ENCODE measurements at places on chromosomes 1 and 21.

DNA sequence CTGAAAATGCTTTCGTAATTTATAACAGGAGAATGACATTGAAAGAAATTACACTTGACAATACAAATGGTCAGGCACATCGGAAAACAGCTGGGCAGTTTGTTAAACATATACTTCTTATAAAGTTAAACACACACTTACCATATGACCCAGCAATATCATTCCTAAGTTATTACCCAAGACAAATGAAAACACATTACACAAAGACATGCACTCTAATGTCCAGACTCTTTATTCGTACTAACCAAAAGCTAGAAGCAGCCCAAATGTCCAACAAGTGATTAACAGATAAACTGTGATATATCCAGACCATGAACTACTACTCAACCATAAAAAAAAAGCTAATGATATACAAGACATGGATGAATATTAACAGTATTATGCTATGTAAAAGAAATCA lies 8.5 kb downstream of the AKT3 start:
- no peak for DNase-seq

DNA sequence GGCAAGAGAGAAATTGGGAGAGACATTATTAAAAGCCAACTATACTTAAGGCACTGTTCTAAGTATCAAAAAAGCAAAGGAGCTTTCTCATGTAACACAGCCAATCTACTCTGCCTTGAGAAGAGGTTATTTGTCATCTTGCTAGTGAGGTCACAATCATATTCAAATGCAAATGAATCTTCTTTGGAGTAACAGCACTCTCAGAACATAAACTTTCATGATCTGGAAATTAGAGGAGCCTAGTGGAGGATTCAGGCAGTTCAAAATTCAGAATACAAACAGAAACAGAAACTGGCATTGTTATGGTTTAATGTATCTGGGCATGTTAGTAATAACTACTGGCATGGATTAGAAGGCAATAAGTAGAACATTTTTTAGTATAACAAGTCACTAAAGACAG lies 57.4 kb downstream of the ARID4B start:
- peak; percentile 44 for DNase-seq

DNA sequence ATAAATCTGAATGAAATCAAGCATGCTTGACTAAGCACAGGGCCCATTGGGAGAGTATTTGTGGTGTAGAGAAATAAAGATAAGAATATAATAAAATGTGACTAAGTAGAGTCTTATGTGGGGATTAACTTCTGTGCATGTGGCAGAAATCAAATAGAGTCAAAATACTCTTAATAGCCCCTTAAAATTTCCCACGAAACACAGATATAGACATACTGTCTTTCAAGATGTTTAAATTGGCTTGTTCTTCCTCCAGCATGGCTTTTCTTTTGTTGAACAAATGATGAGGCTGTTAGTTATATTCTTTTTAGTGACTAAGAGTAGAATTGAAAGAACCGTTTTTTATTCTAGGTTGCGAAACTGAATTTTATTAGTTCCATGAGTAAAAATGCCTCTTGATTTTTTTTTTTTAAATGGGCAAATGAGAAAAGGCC lies 112.3 kb downstream of the RPS6KC1 start:
- DNase-seq = peak; percentile 8

GRCh38 chr1:2972011-2972878 lies 49.0 kb upstream of the ACTRT2 start:
- DNase-seq = no peak

DNA sequence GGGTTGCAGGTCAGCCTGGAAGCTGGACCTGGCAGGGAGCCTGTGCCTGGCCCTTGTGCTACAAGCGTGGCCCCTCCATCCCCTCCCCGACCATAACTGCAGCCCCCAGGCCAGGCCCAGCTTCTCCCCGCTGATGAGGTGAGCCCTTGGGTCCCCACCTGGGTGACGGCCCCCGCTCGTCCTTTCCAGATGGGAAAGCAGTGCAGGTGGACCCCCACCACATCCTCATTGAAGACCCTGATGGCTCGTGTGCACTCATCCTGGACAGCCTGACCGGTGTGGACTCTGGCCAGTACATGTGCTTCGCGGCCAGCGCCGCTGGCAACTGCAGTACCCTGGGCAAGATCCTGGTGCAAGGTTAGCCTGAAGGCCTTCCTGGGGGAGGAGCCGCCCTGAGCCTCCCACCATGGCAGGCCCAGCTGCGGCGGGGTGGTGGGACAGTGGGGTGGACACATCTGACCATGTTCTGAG lies 56.9 kb downstream of the TRIM11 start:
- no peak for DNase-seq

GRCh38 chr1:57470036-57470435 lies 46.2 kb upstream of the DAB1 start:
- DNase-seq = peak; percentile 27

- DNase-seq = peak; percentile 99
Observed at GRCh38 chr1:117605774-117606648, at the start of gene TENT5C. TSS of gene TENT5C (plus strand) at chr1:117606048. CDS start at chr1:117622869, 16,821 bp downstream.

- peak; percentile 84 for DNase-seq
Observed at GRCh38 chr1:177948336-177948972, 21.4 kb downstream of the SEC16B start.

DNA sequence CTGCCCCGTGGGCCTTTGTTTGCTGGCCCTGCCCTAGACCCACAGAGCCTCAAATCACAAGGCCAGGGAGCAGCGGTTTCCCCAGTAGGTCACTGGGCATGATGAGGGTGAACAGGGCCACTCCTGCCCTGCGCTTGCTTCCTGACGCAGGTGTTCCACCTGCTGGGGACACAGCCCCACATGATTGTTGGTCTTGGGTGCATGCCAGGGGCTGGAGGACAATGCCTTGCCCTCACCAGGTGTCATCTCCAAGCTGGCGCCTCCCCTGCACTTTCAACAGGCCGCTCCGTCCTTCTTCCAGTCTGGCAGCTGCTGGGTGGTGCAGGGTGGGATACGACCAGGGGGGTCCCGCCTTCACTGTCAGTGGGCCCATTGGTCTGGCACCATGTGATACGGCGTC lies 24.3 kb downstream of the IL10RB start:
- no peak for DNase-seq

GRCh38 chr1:166843769-166844596 lies 4.7 kb downstream of the POGK start:
- no peak for DNase-seq

DNA sequence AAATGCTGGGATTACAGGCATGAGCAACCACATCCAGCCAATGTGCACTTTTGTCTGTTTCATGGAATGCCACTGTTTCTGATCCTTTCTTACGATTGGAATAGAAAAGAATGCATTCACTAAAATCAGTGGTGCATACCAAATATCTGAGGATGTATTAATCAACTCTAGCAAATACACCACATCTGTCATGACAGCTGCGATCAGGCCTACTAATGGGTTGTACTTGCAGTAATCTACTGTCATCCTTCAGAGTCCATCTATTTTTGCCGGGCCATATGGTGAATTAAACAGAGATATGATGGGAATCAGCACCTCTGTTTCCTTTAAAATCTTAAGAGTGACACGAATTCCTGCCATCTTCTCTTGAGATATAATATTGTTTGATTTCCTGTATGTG lies 8.5 kb upstream of the USP1 start:
- DNase-seq = no peak

DNA sequence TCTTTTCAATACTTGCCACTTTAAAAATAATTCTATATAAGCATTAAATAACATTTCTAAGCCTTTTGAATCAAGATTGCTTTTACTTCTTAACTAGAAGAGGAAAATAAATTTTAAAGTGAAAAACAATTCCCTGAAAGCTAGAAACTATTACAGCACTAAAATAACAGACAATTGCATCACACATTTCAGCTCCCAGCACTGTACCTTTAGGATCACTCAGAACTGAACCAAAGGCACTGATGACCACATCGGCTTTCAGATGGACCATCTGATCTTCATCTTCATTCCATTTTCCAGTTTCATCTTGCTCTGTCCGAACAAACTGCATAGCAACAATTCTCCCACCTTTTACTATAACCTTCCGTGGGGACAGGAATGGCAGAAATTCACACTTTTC lies 347.3 kb downstream of the DPYD start:
- no peak for DNase-seq

DNA sequence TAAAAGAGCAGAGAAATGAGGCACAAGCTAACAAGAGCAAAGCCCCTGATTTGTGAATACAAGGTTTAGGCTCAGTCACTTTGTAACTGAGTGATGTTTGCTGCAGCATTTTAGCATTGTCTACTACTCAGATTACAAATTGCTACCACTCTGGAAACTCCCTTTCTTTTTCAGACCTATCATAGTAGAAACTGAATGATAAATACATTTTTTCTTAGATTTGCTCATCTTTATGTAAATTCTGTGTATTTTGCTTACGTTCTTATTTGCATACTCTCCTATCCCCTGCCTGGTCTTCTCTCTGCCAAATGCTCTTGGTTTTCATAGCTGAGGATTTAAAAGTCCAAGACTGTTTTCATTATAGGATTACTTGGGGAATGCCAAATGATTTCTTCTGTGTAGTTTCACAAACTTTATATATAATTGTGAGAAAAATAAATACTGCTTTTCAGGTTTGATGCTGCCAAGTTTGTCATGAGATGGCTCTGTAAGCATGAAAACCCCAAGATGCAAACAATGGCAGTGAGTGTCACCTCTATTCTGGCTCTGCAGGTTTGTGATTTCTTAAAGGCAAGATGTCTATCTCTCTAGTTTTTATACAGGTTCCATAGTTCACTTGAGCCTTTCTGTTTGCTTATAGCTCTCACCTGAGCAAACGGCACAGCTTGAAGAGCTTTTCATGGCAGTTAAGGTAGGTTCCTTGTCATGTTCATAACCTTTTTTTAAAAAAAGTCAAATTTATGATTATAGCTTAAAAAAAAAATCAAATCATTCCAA lies 24.7 kb downstream of the ZYG11A start:
- DNase-seq = no peak

DNA sequence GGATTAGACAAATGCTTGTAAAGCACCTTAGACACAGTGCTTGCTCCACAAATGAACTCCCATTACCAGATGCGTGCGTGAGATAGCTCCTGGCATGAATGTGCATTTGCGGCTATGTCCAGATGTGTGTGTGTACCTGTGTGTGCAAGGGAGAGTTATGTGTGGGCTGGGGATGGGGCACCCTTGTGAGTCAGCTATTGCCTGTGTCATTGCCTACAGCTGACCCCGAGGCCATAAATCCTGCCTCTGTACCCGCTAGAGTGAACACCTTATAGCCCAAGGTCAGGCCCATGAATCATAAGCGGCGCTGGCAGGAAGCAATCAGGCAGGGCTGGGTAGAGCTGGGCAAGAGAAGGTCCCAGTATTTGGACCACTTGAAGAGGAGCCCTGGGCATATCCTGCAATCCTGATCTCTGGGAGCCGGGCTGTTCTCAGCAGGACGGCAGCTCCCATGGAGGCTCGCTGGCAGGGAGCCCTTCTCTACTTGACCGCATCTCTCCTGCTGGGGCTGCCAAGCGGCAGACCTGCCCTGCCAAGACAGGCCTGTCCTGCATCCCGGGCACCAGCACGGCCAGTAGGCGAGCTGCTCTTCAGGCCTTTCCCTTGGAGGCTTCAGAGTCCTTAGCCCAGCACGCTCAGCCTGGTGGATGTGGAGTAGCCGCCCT lies 86.4 kb downstream of the TMEM53 start:
- DNase-seq = no peak

DNA sequence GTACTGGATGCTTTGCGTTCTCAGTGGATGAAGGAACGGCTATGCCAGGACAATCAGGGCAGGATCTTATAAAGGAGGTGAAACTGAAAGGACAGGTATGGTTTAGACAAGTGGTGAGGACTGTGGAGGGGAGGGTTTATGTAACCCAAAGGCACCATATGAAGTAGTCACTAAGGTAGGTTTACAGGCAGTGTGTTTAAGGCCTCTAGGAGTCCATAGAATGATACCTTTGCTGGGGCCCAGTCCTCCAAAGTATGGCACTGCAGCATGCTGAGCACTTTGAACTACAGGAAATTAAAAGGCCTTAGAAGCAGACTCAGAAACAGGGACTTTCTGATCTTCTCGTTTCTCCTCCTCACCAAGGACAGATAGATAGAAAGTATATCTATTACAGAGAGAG lies 304.7 kb upstream of the USP25 start:
- DNase-seq = no peak

DNA sequence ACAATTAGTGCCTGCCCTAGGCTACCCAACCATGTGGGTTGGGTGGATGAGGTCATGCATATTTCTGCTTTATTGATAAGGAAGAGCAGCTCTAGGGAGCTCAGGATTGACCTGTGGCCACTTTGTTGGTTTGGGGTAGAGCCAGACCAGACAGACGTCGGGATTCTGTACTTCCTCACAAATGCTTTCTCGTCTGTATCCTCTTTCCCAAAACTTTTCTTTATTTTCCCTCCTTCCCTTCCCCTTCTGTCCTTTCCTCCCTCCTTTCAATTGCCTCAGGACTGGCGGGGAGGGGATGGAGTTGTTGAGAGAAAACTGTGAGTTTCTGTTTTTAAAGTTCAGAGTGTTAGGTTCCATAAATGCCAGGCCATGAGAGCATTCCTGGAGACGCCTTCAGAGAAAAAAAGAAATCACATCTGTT lies 68.0 kb downstream of the UCK2 start:
- DNase-seq = peak; percentile 60

- peak; percentile 38 for DNase-seq
Observed at GRCh38 chr1:23567996-23568607, 8.8 kb upstream of the ID3 start.
